ENCODE measurements at places on chromosomes 7 and 10.

- no peak for DNase-seq
Observed at GRCh38 chr10:77566914-77567566, 70.6 kb downstream of the KCNMA1 start.

- DNase-seq, result peak; percentile 53
Observed at GRCh38 chr10:119616882-119617570, 20.3 kb upstream of the TIAL1 start.

DNA sequence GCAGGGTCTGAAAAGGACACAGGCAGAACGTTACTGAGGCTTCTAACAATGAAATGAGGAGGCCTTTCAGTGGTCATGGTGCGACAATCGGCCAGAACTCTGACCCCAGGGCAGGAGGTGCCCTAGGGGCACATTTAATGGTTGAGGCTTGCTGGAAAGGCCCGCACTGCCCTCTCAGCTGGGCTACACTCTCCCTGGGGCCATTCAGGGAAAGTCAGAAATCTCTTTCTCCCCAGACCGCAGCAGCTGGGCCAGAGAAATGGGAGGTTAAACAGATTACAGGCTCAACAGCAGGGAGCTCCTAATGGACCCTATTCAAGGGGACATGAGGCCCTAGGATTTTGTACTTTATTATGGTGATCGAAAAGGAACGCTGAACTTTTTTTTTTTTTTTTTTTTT lies 85.6 kb upstream of the FGFR2 start:
- DNase-seq, result no peak

DNA sequence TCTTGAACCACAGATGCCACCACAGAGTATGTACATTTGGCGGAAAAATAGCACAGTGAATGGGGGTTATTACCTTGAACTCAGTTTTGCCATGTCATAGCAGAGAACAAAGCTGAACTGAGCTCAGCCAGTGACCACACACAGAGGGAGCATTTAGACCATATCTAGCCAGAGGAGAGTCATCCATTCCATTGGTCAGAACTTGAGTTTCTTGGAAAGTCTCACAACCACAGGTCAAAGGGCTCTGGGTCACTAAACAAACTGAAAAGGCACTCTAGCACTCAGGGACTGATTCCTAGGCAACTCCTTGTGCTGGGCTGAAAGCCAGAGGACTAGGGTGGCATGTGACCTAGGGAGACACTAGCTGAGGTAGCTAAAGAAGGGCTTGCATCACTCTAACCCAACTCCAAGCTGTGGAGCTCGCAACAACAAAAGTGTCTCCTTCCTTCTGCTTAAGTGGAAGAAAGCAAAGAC lies 239.7 kb upstream of the SEMA3D start:
- no peak for DNase-seq

- no peak for DNase-seq
Observed at GRCh38 chr7:2460188-2460587, 16.0 kb downstream of the GRIFIN start.

DNA sequence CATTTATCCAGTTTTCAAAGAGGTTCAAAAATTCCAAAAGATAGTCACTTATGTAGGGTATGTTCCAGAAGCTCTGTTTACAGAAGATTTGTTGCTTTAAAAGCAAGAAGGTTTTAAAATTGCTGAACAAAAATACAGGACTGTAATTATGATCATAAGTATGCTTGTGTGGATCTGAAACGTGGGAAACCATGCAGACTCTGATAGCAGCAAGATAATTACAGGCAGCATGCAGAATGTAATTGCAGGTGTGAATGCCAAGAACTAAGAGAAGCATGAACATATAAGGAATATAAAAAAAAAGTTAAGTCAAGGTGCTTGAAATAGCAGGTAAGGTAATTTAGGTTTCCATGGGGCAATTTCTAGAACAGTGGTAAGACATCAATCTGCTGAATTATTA lies 405.7 kb downstream of the ARL4A start:
- no peak for DNase-seq

DNA sequence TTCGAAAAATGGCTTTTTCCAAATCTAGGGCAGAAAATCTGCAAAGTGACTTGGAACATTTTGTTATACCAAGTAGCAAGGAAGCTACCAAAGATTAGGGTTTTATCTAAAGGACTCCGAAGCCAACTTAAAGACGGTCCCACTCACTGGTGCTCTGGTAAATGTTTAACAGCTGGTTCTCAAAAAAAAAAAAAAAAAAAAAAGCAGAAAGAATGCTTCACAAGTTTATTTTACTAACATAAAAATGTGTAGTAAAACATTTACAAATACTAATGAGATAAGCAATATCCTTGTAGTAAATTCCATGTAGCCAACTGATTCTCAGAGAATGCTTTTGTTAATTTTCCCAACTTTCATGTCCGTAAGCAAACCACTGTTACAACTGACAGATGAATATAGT lies 38.4 kb downstream of the TAF3 start:
- DNase-seq, result no peak

- no peak for DNase-seq
Observed at GRCh38 chr10:11488126-11488525, 123.3 kb downstream of the USP6NL start.

DNA sequence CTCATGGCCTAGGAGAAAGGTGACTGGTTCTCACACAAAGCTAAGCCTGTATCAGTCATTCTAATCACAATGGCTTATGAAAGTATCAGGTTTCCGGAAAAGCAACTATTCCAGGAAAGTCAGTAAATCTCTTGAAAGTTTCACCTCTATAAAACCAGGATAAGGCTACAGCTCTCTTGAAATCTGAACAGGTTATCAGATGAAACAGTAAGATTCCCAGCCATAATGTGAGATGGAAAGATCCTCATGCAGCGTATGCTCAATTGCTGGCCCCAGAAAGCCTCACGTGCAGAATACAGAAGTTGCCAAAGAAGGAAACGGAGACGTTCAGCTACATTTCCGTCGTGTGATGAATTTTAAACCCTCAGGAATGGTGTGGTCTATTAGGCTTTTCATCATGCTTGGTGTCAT lies 90.0 kb downstream of the PFKFB3 start:
- no peak for DNase-seq

DNA sequence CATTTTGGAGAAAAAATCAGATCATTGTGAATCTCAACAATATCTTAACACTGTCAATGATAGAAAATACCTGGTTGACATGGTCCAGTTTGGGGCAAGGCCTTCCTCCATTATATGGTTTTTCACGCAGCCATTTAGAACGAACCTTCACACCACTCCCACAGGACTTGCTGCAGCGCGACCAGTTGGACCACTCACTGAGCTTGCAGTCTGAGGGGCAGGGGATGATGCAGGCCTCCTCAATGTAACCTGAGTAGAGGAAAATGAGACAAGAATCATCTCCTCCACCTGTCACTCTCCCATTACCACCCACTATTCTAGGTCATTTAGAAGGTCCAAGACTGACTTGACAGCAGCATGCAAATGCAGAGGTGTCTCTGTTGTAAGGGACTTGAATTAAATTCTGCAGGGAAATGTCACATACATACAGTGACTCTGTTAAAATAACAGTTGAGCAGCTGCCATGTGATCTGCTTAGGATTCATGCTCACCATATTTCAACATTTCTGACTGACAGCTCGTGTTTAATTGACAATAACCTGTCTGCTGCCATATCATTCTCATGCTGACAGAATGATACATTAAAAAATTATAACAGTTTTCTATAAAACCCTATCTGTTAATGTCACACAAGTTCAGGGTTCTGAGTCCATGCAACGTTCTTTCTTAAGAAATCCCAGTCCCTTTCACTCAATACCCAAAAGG lies 403.0 kb downstream of the THSD7A start:
- no peak for DNase-seq

- DNase-seq, result no peak
Observed at GRCh38 chr7:19519443-19520021, 189.3 kb downstream of the POLR1F start.

Data from K562 (cell line).